H9 (cell line): ENCODE measurements at places on chromosomes 16 and 17. TPM values are rescaled to one million over a fixed set of nuclear protein-coding genes. Genes with fewer than 3 reads are reported as not detected.

The PSMD12 gene
- 90.5 and 92.9 TPM in 2 replicates for total RNA-seq

The VASN gene
- total RNA-seq = 10.8 and 11.0 TPM in 2 replicates

The PTX4 gene
- 0.20 TPM in 1 of 2 replicates, not detected in the other for total RNA-seq

The ALOX15B gene
- 0.11 TPM in 1 of 2 replicates, not detected in the other for total RNA-seq

The HOXB5 gene
- not detected in 2 replicates for total RNA-seq

The SLC35G6 gene
- not detected in 2 replicates for total RNA-seq

The CTRB2 gene
- total RNA-seq = not detected in 2 replicates

The NAGLU gene
- total RNA-seq = 20.4 and 23.5 TPM in 2 replicates

The PRSS33 gene
- total RNA-seq = not detected in 2 replicates

- DNase-seq = no peak
- H3K27ac ChIP-seq = no peak overlapping the region
- no peaks in the 10 kb centered on the region for H3K36me3 ChIP-seq
- H3K4me1 ChIP-seq = no peaks in the 10 kb centered on the region
These were observed 185.9 kb downstream of the CDK5R1 start for GRCh38 chr17:32672711-32673110.

DNA sequence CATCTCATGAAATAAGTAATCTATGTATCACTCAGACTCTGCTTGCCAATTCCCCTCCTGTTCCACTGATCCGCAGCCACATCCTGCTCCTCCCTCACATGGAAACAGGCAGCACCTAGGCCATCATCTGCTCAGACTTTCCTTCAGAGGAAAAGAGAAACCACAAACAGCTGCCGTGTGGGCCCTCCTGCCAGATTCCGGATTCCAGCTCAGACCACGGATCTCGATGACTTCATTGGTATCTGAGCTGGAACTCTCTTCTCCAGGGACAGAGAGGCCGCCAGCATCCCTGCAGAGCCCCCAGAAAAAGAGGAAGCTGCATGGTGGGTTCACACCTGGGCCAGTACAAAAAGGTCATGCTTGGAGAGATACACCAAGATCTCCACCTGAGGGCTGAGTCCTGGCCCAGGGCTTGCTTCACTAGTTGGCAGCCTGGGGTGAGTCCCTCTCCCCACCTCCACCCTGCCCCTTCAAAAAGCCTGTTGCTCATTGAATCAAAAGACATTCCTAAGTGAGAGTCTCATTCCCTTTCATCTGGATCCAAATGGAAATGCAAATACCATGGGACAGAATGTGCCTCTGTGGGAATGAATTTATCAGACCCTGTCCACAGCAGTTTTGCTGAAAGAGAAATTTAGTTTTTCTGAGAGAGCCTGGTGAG lies 47.2 kb downstream of the HOXB1 start:
- no peak overlapping the region for H3K27ac ChIP-seq
- no peak for DNase-seq
- no peaks in the 10 kb centered on the region for H3K4me1 ChIP-seq
- H3K4me3 ChIP-seq = no peak overlapping the region
- no peaks in the 10 kb centered on the region for H3K36me3 ChIP-seq

DNA sequence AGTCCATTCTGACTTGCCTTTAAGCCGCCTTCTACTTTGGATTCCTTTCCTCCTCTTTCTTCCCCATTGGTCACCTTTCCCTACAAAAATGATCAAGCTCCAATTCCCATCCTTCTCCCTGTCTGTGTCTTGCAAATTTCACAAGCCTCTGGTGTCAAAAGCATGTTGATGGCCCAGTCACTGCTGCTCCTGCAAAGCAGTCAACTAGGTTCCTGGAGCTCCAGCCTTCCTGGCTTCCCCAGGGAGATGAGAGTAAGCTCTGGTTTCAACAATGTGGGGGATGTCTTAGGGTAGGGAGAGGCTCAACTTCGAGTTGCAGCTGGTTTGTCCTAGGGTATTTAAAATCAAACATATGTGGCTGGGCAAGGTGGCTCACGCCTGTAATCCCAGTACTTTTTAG lies 36.1 kb upstream of the HELZ start:
- no peak overlapping the region for H3K27ac ChIP-seq
- peaks cover 3% of the 10 kb centered on the region; the same call in 1 of the 2 replicates for H3K4me1 ChIP-seq
- no peaks in the 10 kb centered on the region for H3K36me3 ChIP-seq
- H3K27me3 ChIP-seq = no peaks in the 10 kb centered on the region

- H3K27ac ChIP-seq = no peak overlapping the region
- no peak for DNase-seq
- peaks cover 7% of the 10 kb centered on the region for H3K4me1 ChIP-seq
- no peak overlapping the region for H3K4me3 ChIP-seq
- H3K27me3 ChIP-seq = no peaks in the 10 kb centered on the region
- peaks cover 15% of the 10 kb centered on the region; the same call in 2 of the 3 replicates for H3K36me3 ChIP-seq
These were observed 37.5 kb downstream of the ARHGAP17 start for GRCh38 chr16:24977678-24978075.

- H3K27ac ChIP-seq = no peak overlapping the region
- H3K4me1 ChIP-seq = no peaks in the 10 kb centered on the region
- no peak overlapping the region for H3K4me3 ChIP-seq
- no peaks in the 10 kb centered on the region for H3K27me3 ChIP-seq
- H3K36me3 ChIP-seq = peaks cover 26% of the 10 kb centered on the region; the same call in 2 of the 3 replicates
These were observed 63.2 kb downstream of the N4BP1 start for GRCh38 chr16:48546774-48547173.

DNA sequence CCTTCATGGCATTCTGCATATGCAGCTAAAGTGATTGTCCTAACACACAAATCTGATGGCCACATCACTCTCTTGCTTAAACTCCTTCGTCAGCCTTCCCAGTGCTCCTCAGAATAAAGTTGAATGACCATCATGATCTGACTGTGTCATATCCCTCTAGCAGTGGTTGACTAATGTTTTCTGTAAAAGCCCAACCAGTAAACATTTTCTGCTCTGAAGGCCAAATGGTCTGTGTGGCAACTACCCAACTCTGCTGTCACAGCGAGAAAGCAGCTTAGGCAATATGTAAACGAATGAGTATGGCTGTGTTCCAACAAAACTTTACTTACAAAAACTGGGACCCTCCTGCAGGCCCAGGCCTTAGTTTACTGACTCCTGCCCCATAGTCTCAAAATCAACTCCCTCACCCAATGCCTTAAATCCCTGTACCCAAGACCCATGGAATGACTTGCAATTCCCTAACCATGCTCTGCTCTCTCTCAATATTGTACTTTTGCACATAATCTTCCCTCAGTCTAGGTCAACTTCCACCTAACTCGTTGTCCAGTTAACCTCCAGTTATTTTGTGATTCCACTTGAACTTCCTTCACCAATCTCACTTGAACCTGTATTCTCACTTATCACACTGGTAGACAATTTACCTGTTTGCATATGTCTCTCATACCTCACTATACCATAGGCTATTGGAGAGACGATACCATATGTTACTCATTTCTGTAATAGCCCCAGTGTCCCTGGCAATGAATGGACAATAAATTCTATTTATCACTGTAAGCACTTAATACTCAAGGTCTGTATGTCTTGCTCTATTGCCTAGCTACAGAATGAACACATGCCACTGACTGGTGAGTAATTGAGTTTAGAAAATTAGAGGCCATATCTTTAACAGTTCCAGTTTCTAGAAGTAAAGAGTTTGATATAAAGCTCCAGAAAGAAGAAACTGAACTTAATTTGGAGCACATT lies 29.1 kb downstream of the TMEM100 start:
- no peak for DNase-seq
- H3K27me3 ChIP-seq = no peaks in the 10 kb centered on the region
- H3K4me1 ChIP-seq = peaks cover 2% of the 10 kb centered on the region; the same call in 1 of the 2 replicates
- no peak overlapping the region for H3K27ac ChIP-seq

- no peaks in the 10 kb centered on the region for H3K27me3 ChIP-seq
- H3K4me3 ChIP-seq = no peak overlapping the region
- H3K36me3 ChIP-seq = no peaks in the 10 kb centered on the region
- no peak overlapping the region for H3K27ac ChIP-seq
These were observed 35.8 kb downstream of the MAF start for GRCh38 chr16:79564671-79565107.

DNA sequence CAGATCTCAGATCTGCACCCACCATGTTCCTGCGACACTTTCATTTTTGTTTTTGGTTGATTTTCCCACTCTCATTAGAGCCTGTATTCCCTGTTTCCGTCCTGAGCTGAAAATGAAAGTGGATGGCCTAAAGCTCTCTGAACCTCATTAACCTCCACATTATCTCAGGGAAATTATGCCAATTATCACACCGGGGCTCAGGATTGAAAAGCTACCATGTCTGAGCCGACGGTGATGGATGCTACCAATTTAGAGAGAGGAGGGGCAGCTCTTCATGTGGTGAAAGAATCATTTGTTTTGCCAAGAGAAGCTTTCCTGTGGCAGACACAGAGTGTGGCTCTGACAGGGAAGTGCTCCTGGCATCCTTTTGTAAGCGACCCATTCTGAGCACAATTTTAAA lies 410.4 kb upstream of the CDH11 start:
- H3K4me1 ChIP-seq = no peaks in the 10 kb centered on the region
- H3K27me3 ChIP-seq = no peaks in the 10 kb centered on the region
- no peak overlapping the region for H3K4me3 ChIP-seq
- no peak for DNase-seq

GRCh38 chr17:33667052-33667509 lies 374.0 kb upstream of the ASIC2 start:
- no peaks in the 10 kb centered on the region; the same call in 1 of the 2 replicates for H3K4me1 ChIP-seq
- H3K27ac ChIP-seq = no peak overlapping the region
- H3K4me3 ChIP-seq = no peak overlapping the region
- DNase-seq = no peak
- H3K36me3 ChIP-seq = no peaks in the 10 kb centered on the region

DNA sequence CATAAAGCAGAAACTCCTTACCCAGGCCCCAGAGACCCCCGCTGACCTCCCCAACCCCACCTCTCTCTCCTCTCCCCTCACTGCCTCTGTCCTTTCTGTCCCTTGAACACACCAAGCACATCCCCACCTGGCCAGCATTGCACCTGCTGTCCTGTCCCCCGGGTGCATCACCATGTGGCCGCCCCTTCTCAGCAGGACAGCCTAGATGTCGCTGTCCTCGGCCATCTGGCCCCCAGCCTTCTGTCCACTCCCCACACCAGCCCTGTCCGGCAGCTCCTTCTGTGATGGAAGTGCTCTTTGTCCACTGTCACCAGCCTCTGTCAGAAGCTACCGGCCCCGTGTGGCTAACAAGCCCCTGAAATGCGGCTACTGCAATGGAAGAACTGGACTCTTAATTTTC lies 12.3 kb upstream of the MPRIP start:
- H3K36me3 ChIP-seq = no peaks in the 10 kb centered on the region
- DNase-seq = no peak
- H3K27ac ChIP-seq = no peak overlapping the region
- H3K27me3 ChIP-seq = no peaks in the 10 kb centered on the region

- H3K4me3 ChIP-seq = no peak overlapping the region; the same call in 2 of the 3 replicates
- H3K4me1 ChIP-seq = no peaks in the 10 kb centered on the region
- H3K27me3 ChIP-seq = no peaks in the 10 kb centered on the region
- DNase-seq = peak; percentile 93
- H3K27ac ChIP-seq = no peak overlapping the region
These were observed 10.0 kb downstream of the GPR179 start for GRCh38 chr17:38333635-38334295.

GRCh38 chr17:4506175-4506813 lies 7.6 kb downstream of the SPNS2 start:
- H3K4me1 ChIP-seq = no peaks in the 10 kb centered on the region
- H3K27me3 ChIP-seq = no peaks in the 10 kb centered on the region; the same call in 1 of the 2 replicates
- DNase-seq = no peak
- H3K27ac ChIP-seq = no peak overlapping the region

DNA sequence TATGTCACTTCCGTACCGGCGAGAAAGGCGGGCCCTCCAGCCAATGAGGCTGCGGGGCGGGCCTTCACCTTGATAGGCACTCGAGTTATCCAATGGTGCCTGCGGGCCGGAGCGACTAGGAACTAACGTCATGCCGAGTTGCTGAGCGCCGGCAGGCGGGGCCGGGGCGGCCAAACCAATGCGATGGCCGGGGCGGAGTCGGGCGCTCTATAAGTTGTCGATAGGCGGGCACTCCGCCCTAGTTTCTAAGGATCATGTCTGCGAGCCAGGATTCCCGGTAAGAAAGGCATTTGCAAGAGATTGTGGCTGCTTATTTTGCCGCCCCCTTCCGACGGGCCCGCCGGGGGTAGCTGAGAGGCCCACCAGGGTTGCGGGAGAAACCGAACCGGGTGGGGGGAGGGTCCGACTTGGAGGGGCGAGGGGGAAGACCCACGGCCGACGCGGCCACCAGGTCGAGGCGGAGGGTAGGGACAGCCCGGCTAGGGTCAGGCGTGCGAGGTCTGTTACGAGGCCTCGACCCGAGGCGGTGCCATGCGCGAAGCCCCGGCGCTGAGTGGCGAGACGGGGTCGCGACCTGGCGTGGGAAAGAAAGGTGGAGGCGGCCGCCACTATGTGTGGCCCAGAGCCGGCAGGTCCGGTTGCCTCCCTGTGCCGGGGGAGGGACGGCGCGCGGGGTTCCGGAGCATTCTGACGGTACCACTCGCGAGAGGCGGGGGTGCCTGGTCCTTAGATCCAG lies 6.7 kb upstream of the CD68 start:
- DNase-seq = peak; percentile 100
- H3K4me1 ChIP-seq = peaks cover 4% of the 10 kb centered on the region; the same call in 1 of the 2 replicates
- peak overlapping the region; percentile 31 for H3K27ac ChIP-seq
- peak overlapping the region; percentile 98 for H3K4me3 ChIP-seq
- peaks cover 89% of the 10 kb centered on the region for H3K36me3 ChIP-seq
- H3K27me3 ChIP-seq = no peaks in the 10 kb centered on the region

GRCh38 chr16:73126525-73126853 lies 78.6 kb upstream of the ZFHX3 start:
- no peak overlapping the region for H3K27ac ChIP-seq
- H3K4me1 ChIP-seq = no peaks in the 10 kb centered on the region
- no peaks in the 10 kb centered on the region for H3K27me3 ChIP-seq

DNA sequence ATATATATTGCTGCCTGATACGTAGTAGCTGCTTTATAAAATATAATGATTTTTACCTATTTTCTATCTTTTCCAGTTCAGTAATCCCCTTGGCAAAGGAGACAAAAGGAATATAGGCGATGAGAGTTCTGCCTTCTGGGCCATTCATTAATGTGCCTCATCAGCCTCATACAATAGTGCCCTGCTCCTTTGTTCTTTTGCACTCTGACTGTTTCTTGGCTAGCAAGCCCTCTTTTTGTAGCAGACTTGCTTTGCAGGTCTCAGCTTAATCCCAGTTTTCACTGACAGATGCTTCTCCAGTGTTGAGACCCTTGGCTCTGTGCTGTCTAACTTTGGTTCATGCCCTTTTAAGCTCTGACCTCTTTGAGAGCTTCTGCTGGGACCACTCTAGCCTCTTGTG lies 10.4 kb downstream of the HSD17B2 start:
- no peak overlapping the region for H3K4me3 ChIP-seq
- no peaks in the 10 kb centered on the region for H3K36me3 ChIP-seq
- H3K4me1 ChIP-seq = peaks cover 4% of the 10 kb centered on the region; the same call in 1 of the 2 replicates
- no peak overlapping the region for H3K27ac ChIP-seq

GRCh38 chr17:35449371-35449931 lies 885 bp upstream of the SLFN13 start:
- peak overlapping the region; percentile 62 for H3K4me3 ChIP-seq
- no peak overlapping the region for H3K27ac ChIP-seq
- DNase-seq = peak; percentile 42
- H3K4me1 ChIP-seq = no peaks in the 10 kb centered on the region; the same call in 1 of the 2 replicates
- H3K27me3 ChIP-seq = peaks cover 12% of the 10 kb centered on the region; the same call in 1 of the 2 replicates
- H3K36me3 ChIP-seq = no peaks in the 10 kb centered on the region
